Hematopoietic multipotent progenitor cell treated with erythropoietin and hydrocortisone succinate and interleukin-3 and kit ligand, for 17 days (in vitro differentiated cells): ENCODE measurements at places on chromosomes 6 and 20.

DNA sequence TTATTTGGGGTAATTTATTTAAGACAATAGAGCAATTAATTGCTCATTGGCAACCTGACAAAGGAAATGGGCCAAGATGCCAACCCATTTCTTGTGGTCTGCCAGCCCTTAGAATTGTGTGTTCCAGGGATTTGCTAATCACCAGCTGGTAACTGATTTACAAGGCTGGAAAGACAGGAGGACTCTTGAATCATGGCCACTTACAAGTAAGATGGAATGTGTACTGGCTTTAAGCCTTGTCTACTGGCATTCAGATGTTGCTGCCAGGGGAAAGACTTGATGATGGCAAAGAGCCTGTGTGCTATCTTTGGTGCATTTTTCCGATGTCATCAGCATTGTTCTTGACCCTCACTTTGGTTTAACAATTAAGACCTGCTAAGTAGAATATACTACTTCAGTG is 91.0 kb downstream of the BCKDHB start:
- DNase-seq = no peak

- DNase-seq = no peak
Measured at GRCh38 chr6:134419716-134420115, 101.8 kb upstream of the SGK1 start.

DNA sequence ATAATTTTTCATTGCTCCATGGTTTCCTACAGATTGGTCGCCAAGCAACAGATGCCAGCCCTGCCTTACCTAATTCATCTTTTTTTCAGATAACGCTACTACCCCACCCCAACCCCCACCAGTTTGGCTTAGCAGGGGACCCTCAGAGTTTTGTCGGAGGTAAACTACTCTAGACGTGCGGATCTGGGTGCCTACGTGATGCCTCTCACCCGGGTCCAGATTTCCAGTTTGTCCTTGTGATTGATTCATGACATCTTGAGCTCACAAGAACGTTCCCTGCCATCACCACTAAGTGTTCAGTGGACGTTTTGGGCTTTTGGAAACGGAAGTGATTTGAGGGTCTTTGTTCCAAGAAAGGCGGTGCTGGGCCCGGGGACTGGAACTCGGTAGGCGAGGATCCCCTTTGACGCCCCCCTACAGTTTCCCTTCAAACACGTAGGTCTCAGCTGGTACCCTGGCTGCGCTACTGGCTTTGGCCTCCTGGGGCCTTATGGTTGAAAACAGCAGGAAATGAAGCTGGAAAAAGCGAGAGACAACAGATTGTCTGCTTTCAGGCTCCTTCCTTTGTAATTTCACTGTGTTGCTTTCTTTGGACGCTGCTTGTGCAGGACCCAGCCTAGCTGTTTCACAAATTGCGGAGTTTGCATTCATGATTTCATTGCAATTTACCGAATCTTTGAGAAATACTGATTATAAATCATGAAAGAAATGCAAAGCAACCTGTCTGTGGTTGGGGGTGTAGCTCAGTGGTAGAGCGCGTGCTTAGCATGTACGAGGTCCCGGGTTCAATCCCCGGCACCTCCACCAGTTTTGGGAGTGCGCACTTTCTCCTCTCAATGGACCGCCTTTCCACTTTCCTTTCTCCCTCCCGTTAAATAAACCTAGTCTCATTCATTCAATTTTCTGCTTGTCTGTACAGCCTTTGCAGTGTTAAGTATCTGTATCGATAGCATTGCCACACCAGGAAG is 81.0 kb downstream of the GPX5 start:
- no peak for DNase-seq

DNA sequence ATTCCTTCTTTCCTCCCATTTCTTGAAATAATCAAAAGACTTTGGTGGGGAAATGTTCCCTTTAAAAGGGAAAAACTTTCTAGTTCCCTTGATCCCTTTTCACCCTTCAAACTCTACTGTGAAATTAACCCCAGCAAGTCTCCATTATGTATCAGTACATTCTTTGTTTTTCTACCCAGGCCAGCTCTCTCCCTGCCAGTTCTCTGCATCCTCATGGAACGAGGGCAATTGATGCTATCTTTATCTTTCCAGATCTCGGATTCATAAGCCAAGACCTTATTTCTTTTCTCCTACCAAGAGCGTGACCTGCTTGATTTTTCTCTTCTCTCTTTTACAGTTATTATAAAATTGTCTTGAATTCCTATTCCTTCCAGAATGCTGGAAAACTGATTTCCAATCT is 75.8 kb downstream of the ADGRB3 start:
- DNase-seq = no peak

- DNase-seq = no peak
Measured at GRCh38 chr6:108114841-108115597, 40.5 kb upstream of the OSTM1 start.
